Activated naive CD4-positive, alpha-beta T cell (primary cell): ENCODE measurements at places on chromosomes 7 and 10.

- DNase-seq = no peak
These were observed 582 bp downstream of the STEAP2 start for GRCh38 chr7:90212149-90212495.

GRCh38 chr7:38330039-38330438, 56.6 kb upstream of the TARP start:
- DNase-seq = no peak

- no peak for DNase-seq
These were observed 307.9 kb downstream of the WDR11 start for GRCh38 chr10:121158988-121159579.

DNA sequence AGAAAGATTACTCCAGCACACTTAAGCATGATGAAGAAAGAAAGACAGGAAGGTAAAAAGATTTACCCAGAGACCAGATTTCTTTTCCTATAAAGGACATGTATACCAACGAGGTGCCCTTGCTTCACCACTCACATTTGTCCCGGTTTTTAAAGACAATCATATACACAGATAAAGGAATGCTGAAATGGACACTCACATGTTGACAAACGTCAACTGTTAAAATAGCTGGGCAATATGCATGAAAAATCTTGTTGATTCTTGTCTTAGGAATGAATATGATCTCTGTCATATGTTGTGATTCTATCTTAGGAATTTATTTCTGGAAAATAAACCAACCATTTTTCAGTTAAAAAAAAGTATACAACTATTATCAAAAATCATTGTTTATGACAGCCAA, 158.2 kb downstream of the SRPK2 start:
- DNase-seq = no peak

GRCh38 chr7:18175801-18176450, 148.3 kb upstream of the PRPS1L1 start:
- DNase-seq = no peak

- DNase-seq = no peak
These were observed 781 bp upstream of the GRM8 start for GRCh38 chr7:127253281-127254162.

GRCh38 chr7:74482629-74483401, 29.1 kb downstream of the GTF2IRD1 start:
- DNase-seq = no peak

DNA sequence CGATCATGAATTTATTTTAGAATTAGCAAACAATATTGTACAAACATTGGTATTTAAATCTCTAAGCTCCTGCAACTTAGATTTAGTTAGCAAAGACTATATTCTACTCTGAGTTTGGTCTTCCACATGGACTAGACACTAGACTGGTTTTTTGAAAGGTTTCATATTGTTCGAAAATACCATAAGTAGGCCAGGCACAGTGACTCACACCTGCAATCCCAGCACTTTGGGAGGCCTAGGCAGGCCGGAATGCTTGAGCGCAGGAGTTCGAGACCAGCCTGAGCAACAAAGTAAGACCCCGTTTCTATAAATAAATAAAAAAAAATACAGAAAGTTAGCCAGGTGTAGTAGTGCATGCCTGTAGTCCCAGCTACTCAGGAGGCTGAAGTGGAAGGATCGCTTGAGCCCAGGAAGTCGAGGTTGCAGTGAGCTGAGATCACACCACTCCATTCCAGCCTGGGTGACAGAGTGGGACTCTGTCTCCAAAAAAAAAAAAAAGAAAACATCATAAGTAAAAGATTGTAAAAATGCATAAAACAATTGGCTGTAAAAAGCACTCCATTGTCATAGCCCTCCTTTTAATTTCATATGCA, 73.1 kb downstream of the ABCC2 start:
- no peak for DNase-seq

DNA sequence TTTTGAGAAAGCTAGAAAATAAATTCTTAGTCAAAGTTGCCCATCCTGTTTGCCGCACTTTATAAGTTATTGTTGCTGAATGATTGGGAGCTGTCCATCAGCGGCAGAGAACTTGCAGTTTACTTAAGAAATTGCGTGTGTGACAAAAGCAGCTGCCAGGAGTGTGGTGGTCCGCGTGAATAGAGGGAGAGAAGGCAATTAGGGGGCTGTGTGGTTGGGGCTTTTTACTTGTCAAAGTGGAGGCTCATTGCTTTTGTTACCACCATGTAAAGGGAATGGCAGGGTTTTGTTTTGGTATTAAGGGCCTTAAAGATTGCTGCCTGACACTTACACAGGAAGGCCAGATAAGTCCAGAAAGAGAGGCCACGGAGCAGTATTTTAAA, 177.8 kb downstream of the TCF7L2 start:
- DNase-seq = no peak

- DNase-seq = no peak
These were observed 52.6 kb downstream of the PFKP start for GRCh38 chr10:3119796-3120459.

- DNase-seq = no peak
These were observed 22.6 kb downstream of the CDK1 start for GRCh38 chr10:60800918-60801317.

DNA sequence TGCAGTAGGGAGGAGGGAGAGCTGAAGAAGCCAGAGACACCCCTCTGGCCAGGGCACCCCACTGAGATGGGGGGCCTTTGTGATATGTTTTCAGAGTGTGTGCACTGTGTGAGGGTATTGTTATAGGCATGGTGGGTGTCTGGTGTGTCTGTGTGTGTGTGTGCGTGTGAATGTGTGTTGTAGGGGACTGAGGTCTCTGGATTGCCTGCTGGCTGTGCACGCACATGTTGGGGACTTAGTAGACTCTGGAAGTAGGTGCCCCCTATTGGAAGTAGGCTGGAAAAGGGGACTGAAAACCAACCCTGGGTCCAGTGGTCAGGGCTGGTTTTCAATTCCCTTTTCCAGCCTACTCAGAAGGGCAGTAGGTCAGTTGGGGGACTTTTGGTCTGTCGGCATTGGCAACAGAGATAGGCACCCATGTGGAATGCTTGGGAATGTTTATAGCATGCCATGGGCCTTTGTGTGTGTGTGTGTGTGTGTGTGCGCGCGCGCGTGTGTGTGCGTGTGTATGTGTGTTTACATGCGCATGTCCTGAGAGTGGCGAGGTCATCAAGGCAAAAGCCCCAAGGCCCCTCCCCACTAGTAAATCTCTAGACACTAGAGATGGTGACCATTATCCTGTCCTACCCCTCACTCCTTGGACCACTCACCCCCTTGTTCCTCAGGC, 78.8 kb downstream of the HIF1AN start:
- no peak for DNase-seq

- DNase-seq = no peak
These were observed at the start of gene ZNF727 for GRCh38 chr7:64045301-64046040. ZNF727 (plus strand) TSS chr7:64045434; CDS start chr7:64045622, 188 bp downstream.
